Left lung (tissue), 14 donors: ENCODE measurements at places on chromosomes 5 and 9. TPM values are rescaled to one million over a fixed set of nuclear protein-coding genes. Genes with fewer than 3 reads are reported as not detected.

The LMX1B gene
- polyA plus RNA-seq: 0.28 TPM

The CAMSAP1 gene
- polyA plus RNA-seq: 25.0 TPM

The IL13 gene
- not detected for polyA plus RNA-seq

The MAML1 gene
- 43.1 TPM for polyA plus RNA-seq

The NEUROG1 gene
- polyA plus RNA-seq: not detected

The GAS1 gene
- polyA plus RNA-seq: 24.1 TPM

The ISCA1 gene
- polyA plus RNA-seq: 39.6 TPM

The IL7R gene
- polyA plus RNA-seq: 7.9 TPM

The MARVELD2 gene
- 23.9 TPM for polyA plus RNA-seq

The FOXE1 gene
- not detected for polyA plus RNA-seq

The TXNDC8 gene
- not detected for polyA plus RNA-seq

The PCDHGB4 gene
- polyA plus RNA-seq: 4.0 TPM

The AJM1 gene
- 0.68 TPM for polyA plus RNA-seq

The INVS gene
- polyA plus RNA-seq: 25.6 TPM

The NUTM2F gene
- not detected for polyA plus RNA-seq

The BTNL3 gene
- polyA plus RNA-seq: not detected

The TPM2 gene
- 206 TPM for polyA plus RNA-seq

The EGR1 gene
- 373 TPM for polyA plus RNA-seq

The PRLR gene
- 2.5 TPM for polyA plus RNA-seq
